ENCODE measurements at places on chromosomes 3 and 15.
A peak's percentile ranks its signal among the peaks of the same experiment; 100 is the strongest.

DNA sequence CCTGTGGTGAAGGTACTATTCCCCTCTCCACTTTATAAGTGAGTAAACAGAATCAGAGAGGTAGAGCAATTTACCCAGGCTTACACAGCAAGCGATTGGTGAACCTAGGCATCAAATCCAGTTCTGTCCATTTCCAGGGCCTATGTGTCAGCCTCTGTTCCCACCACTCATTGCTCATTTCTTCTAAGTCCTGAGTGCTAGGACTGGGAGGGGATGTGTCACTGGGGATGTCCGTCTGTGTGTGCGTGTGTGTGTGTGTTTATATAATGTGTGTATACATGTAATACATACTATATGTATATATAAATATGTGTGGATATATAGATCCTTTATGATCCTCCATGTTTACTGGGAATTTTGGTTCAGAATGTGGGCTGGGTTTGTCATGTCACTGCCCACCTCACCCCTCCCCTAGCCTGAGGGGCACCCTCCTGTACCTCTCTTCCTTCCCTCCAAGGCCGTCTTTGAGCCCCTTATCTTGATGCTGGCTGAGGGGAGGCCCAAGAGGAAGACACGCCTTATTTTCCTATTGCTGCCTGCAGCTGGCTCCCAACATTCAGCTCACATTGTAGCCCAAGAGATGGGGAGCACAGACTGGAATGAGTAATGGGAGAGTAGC is 2.1 kb downstream of the TMEM43 start:
- DNase-seq = no peak

GRCh38 chr3:126849768-126850167 is 133.1 kb upstream of the PLXNA1 start:
- no peak for DNase-seq

DNA sequence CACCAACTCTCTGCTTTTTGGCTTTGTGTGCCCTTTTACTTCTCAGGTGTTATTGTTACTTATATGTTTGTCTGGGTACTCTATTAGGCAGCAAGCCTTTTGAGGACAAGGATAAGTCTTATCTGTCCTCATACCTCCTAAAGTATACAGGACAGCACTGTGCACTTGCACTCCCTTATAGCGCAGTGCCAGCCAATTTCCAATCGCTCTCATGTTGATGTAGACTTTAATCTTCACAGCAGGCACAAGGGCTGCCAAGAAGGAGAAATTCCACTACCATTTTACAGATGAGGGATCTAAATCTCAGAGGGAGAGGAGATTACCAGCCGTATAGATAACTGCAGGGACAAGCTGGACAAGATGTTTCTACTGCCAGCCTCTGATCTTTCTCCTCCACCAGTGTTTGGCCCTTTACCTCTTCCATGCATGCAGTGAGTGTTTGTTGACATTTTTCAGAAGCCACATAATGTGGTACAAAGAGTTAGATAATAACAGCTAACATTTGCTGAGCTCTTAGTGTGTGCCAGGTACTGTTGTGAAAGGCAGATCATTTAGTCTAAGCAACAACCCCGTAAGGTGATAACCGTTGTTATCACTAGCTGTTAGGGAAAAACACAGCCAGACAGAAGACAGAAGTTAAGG is 30.1 kb downstream of the SST start:
- DNase-seq = no peak

DNA sequence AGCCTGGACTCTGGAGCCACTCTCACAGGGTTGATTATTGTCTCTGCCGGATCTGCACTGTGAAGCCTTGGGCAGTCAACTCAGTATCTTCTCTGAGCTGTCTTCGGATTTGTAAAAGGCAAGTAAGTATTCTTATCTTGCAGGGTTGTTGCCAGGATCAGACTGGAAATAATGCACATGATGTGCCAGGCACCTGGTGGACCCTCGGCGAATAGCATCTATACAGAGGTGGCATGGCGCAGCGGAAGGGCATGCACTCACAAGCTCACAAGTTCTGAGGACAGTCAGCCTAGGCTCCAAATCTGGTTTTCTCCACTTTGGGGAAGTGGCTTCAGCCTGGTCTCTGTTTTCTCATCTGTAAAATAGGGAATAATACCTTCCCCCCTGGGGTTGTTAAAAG is 113.9 kb downstream of the SRGAP3 start:
- no peak for DNase-seq

GRCh38 chr15:74202452-74203401 is at the start of gene STRA6:
Gene STRA6 (minus strand): TSS chr15:74202787. CDS start chr15:74202267, 520 bp downstream.
- peak; percentile 87 for DNase-seq

GRCh38 chr3:184481984-184482671 is 79.5 kb upstream of the EPHB3 start:
- DNase-seq = no peak

DNA sequence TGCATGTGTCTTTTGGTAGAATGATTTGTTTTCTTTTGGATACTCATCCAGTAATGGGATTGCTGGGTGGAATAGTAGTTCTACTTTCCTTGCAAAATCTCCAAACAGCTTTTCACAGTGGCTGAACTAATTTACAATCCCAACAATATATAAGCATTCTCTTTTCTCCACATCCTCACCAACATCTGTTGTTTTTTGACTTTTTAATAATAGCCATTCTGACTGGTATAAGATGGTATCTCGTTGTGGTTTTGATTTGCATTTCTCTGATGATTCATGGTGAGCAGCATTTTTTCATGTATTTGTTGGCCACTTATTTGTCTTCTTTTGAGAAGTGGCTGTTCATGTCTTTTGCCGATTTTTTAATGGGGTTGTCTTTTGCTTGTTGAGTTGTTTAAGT is 55.8 kb downstream of the ST8SIA2 start:
- no peak for DNase-seq

DNA sequence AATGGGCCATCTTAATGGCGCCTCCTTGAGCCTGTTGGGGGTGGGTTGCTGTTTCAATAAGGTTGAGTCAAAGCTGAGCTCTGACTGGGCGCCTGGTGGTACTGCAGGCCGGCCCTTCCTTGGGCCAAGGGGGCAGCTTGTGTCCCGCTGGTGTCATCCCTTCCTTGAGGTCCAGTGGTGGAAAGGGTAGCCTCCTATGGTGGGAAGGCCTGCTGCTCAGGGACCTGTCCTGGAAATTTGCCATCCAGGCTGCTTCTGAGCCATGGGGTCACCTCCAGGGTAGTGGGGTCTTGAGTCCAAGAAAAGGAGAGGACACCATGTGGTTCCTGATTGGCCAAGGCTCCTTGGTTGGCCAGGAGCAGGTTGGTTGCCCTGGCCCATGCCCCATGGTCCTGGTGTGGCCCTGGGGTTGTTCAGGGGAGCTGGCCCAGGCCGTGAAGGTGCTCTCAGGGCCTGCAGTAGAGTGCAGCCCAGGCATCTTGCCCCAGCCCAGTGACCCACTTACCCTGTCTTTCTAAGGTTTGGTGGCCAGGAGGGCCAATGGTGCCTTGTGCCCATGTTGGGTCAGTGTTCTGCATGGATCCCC is 188.7 kb downstream of the UBE3A start:
- DNase-seq = no peak

GRCh38 chr3:36650271-36650671 is 114.1 kb downstream of the DCLK3 start:
- no peak for DNase-seq

GRCh38 chr15:93087825-93088199 is 1.2 kb downstream of the RGMA start:
- peak; percentile 77 for DNase-seq

DNA sequence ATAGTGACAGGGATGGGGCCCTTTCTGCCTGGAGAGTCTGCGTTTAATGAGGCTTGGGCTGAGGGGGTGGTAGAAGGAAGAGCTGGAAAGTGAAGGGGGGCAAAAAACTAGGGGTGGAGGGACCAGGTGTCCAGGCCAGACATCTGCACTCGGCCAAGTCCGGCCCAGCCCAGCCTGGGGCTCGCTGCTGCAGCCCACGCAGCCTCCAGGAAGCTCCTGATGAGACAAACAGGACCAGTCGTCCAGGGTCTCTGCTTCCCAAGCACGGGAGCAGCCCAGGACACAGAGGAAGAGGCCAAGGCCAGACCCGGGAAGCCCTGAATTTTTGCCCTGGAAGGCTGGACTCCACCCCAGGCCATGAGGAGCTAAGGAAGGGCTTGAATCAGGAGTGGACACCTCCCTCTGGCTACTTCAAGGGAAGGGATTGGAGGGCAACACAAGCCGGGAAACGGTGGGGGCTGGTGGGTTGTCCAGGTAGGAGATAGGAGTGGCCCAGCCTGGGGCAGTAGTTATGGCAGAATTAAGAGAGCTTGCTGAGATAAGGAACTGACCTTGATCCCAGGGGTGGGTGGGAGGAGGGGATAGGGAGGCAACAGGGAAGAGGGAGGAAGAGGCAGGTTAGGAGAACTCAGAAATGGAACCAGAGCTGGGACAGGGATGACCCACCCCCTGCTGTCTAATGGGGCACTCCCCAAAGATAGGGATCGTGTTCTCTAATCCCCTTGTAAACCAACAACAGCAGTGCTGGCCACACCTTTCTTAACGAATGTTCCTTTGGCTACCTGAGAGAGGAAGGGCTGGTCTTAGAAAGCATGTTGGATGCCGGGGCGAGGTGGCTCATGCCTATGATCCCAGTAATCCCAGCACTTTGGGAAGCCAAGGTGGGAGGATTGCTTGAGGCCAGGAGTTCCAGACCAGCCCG is 89.5 kb downstream of the ANP32A start:
- no peak for DNase-seq

DNA sequence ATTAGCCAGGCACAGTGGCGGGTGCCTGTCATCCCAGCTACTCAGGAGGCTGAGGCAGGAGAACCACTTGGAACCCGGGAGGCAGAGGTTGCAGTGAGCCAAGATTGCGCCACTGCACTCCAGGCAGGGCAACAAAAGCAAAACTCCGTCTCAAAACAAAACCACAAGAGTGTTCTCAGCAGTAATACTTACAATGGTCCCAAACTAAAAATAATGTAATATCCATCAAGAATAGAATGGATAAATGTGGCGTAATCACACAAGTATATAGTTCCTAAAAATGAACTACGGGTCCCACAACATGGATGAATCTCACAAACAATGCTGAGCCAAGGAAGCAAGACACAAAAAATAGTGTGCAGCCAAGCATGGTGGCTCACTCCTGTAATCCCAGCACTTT is 39.2 kb downstream of the STAG1 start:
- DNase-seq = no peak

DNA sequence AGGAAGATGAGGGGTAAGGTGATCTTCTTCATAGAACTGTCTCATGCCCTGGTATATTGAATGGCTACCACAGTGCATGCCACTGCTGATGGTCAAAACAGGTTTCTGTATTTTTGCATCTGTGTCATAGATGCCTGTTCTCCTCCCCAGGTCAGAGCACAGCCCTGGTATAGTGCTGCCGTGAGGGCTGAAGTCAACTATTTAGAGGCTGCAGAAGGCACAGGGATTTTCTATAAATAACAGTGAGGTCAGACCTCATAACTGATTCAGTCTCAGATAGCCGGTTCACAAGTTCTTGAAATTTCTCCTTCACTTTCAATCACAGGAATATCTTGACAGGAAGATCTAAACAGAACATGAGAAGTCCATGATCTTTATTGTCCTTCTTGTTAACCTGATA is 99.2 kb upstream of the NUDT16 start:
- DNase-seq = no peak

- DNase-seq = no peak
Measured at GRCh38 chr3:166405896-166406295, 568.7 kb upstream of the BCHE start.

DNA sequence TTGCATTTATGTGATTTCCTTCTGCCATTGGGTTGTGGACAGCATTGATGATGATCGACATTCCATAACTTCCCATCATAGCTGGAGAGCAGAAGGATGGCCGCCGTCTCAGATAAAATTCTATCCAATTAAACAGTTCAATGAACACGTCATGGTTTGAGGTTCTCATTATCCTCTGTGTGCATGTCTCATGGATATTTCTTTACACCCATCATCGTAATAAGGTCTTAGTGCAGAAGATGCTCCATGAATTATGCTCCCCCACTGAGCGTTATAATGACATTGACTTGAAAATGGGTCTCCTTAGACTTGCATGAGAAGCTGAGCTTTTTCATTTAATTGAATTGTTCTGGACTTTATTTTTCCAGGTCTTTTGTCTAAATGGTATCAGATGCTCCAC is 92.1 kb downstream of the TRIM42 start:
- no peak for DNase-seq

DNA sequence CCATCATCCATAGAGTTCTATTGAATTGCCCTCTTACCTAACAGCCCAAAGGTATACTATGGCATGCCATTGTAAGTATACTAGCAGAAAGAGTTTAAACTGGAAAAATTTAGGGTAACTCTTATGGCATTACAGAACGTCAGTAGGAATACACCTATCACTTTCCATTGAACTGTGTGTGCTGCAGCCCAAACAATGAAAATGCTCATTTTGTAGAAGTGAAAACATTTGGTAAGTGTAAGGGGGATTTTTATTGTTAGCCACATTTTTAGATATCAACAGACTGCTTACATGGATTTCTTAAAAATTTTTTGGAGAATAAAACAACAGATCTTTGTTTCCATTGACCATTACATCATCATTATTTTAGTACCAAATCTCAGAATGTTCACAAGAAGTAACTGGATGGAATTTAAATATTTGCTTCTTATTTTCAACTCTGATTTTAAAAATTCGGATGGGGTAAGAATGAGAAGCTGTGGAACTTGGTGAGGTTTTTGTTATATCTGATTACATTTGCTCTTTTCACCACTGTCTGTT is 245.9 kb downstream of the UBE2E2 start:
- no peak for DNase-seq

GRCh38 chr15:70096215-70097062 is 1.3 kb downstream of the TLE3 start:
- DNase-seq = no peak

Measured in iPS-NIHi11 (cell line).